Right ventricle myocardium inferior (tissue), 1 donor: ENCODE measurements at places on chromosomes 3 and 15.

- no peak for DNase-seq
Observed at GRCh38 chr3:158057666-158058065, 48.6 kb downstream of the SHOX2 start.

- no peak for DNase-seq
Observed at GRCh38 chr3:14289590-14290461, 111.2 kb downstream of the LSM3 start.

GRCh38 chr3:27138005-27138404 lies 231.2 kb downstream of the NEK10 start:
- no peak for DNase-seq

- DNase-seq, result no peak
Observed at GRCh38 chr15:56824175-56824574, 90.9 kb upstream of the ZNF280D start.

- no peak for DNase-seq
Observed at GRCh38 chr15:73605759-73606436, 27.3 kb downstream of the NPTN start.

- no peak for DNase-seq
Observed at GRCh38 chr15:97410897-97411575, 549.5 kb upstream of the ARRDC4 start.

GRCh38 chr3:78562328-78562727 lies 1205.5 kb downstream of the ROBO1 start:
- DNase-seq, result no peak

DNA sequence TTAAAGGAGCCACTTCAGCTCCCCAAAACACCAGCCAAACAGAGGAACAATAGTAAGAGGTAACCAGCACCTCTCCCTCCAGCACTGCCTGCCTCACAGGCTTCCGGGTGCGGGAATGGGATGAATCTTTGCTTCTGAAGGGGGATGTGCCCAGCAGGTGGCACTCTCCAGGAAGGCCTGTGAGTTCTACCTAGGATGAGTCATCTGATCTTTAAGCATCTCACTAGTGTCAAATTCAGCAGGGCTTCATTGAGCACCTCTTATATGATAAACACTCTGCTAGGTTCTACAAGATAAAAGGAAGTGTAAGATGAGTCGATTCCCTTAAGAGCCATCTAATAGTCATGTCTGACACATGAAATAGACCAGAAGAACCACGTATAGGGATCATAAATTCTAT lies 237.4 kb upstream of the UMPS start:
- DNase-seq, result no peak

GRCh38 chr3:19901337-19901736 lies 32.7 kb downstream of the EFHB start:
- no peak for DNase-seq

- DNase-seq, result no peak
Observed at GRCh38 chr3:57557085-57557537, 1.0 kb downstream of the PDE12 start.

DNA sequence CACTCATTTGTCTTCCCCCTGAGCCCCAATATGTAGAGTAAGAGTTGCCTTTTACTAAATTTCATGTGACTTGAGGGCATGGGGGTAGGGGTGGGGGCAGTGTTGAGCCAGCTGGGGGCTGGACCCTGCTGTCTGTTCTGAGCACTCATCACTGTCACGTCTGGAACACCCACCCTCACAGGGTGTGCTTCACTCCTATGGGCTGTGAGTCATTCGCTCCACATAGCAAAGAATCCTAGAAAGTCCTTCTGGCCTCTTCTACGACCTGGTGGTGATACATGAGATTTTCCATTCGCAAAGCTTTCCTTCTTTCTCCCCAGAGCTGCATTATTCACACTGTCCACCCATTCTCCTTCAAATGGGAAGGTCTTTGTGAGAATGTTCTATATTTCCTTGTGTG lies 43.6 kb upstream of the MGLL start:
- DNase-seq, result no peak

GRCh38 chr15:33292717-33293307 lies 18.0 kb upstream of the RYR3 start:
- no peak for DNase-seq

DNA sequence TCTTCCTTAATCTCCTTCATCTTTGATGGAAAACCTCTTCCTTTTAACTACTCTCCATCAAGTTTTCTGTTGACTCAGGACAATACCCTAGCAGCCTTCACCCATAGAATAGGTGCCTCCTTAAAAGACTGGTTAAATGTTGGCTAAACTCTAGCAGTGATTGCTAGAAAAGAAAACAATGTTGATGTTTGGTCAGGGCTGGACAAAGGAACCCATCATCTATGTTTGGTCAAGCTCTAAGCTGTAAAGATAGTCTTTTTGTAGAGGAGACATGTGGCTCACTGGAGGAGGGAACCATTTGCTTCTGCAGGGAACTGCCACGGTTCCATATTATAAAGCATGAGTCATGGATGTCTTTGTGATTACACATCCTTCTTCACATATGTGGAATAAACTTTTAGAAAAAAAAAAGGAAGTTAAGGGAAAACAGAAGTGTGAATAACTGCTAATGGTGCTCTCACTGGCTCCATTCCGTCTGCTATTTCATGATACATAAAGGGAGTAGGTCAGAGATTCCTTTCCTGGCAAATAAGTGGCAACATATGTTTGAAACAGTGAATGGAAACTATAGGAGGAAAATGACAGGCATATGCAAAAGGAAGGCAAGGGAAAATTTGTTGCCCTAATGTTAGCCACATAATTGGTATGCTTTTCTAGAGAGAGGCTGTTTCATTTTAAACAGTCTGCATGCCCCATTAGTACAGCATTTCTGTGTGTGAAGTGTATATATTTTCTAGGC lies 78.2 kb downstream of the CMSS1 start:
- no peak for DNase-seq

DNA sequence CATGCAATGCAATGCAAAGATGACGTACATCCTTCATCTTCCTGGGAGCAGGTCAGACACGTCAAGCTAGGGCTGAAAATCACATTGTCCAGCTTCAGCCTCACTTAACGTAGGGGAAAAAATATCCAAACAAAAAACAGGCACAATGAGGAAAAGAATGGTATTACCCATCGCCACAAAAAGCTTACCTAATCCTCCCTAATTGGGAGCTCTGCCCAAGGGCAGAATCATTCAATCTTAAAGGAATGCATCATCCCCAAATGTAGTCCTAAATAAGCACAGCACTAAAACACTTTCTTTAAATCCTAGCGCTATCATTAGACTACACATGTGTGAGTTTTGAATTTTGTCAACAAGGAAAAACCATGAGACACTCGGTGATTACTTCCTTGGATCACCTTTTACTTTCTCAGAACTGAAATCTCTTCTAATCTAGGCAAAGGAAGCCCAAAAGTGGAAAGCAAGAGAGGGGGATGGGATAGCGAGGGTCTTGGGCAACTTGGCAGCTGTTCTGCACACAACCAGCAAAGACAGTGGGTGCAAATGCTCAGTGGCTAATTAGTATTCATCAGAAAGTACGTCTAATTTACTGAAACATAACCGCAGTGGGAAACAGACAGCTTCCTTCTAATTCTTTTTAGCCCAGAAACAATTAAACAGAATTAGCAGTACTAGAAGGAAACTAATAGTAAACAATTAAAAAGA lies 87.4 kb downstream of the ADAMTS9 start:
- DNase-seq, result no peak

GRCh38 chr3:97515076-97515475 lies 249.5 kb upstream of the ARL6 start:
- DNase-seq, result no peak

DNA sequence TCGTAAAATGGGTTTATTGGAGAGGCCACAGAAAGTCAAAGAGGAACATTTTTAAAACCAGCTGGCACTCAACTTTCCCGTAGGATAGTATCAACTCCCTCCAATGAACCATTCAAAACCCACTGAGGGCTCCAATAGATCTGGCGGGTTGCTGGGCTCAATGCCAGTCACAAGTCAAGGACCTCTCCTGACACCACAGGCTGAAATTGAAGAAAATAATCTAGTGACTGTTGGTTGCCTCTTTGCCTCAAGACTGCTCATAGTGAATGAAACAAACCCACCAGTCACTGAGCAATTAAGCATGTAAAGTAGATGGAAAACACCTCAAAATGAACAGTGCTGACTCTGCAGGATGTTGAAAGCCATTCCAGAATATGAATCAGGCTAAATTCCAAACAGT lies 500.6 kb upstream of the AGTR1 start:
- DNase-seq, result no peak

DNA sequence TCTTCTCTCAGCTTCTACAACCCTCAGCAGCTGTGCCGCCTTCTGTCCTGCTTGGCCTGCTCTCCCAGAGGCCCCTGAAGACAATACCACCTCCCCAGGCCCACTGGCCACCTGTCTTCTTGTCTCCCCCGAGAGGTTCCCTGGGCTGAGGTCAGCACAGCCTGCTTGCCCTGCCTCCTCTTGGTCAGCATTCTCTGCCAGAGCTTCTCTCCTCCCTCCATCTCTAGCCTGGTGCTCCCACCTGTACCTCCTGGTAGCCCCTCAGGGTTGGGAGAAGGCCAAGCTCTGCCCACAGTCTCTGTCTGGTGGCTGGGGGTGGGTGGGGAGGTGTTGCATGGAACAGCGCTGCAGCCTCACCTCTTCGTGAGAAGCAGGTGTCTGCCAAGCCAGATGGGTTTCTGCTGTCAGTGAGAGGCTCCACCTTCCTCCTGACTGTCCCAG lies 5.6 kb upstream of the ISLR start:
- no peak for DNase-seq

- DNase-seq, result no peak
Observed at GRCh38 chr3:33663042-33663441, 55.0 kb downstream of the CLASP2 start.

- DNase-seq, result no peak
Observed at GRCh38 chr15:60815321-60815720, 336.4 kb upstream of the ICE2 start.

GRCh38 chr15:52466134-52466701 lies 62.5 kb downstream of the MYO5A start:
- DNase-seq, result peak; percentile 72

DNA sequence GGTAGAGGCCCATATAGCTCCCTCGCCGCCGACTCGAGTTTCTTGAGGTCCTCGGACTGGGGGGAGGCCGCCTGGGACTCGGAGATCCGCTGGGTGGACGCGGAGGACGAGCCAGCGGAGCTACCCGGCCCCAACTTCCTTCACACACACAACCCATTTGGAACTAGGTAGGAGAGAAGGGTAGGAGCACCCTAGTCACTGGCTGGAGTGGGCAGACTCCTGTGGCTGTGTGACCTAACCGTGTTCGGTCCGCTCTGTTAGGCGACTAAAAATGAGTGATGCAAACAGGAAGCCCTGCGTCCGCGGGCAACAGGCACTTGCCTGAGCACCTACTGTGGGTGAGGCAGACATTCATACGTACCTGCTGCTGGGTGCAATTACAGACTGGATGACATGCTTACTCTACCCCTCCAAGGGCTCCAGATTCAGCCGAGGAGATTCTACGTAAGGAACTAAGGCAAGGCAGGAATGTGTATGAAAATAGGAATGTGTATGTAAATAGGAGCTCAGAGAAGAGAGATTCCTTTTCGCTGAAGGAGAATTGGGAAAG lies 4.6 kb upstream of the SIN3A start:
- peak; percentile 78 for DNase-seq

GRCh38 chr3:190229632-190230424 lies 92.4 kb downstream of the CLDN1 start:
- no peak for DNase-seq

- DNase-seq, result no peak
Observed at GRCh38 chr3:53171827-53172505, 11.0 kb downstream of the PRKCD start.

- no peak for DNase-seq
Observed at GRCh38 chr15:64112904-64113303, 17.1 kb downstream of the SNX1 start.

DNA sequence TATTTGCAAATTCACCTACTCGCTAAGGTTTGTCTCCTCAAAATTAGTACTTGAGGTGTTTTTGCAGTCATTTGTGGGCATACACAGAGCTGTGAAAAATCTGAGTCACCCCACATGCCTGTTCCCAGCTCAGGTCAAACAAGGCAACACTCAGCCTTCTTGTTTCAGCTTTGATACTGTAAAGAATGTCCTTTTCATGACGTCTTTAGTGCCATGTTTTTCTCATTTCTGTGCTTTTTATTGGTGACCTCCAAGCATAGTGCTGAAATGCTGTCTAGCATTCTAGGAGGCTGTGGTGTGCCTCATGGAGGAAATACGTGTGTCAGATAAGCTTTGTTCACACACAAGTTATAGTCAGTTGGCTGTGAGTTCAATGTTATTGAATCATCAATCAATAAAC lies 8.8 kb downstream of the CAPN3 start:
- no peak for DNase-seq

- peak; percentile 69 for DNase-seq
Observed at GRCh38 chr3:183428447-183429211, at the start of gene MCF2L2. MCF2L2 (minus strand) TSS chr3:183428619; CDS start chr3:183427977, 642 bp downstream.

DNA sequence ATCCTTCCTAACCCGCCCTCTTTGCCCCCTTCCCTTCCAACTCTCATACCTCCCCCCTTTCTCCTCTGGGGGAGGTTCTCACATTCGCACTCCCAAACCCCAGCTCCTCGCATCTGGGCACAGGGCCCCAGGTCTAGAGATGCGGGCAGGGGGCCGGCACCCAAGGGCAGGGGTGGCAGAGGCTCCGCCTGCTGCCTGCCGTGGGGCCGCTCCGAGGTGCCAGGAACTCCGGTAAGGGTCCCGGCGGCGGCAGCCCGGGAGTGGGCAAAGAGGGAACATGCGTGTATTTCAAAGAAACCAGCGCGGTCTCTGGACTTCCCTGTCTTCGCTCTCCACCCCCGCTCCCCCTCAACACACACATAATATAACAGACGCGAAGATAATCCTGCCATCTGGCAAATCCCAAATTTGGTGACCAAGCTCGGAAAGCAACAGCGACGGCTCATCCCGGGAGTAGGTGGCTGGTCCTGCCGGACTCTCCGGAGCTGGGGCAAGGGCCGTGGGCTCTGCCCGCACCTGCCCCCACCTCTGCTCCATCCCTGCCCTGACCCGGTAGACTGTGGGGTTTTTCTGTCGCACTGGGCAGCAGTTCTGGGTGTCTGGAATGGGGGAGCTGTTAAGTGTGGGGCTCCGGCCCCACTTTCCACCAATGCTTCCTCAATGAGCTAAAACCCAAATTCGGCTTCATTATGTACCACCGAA lies 31.0 kb downstream of the NR2F2 start:
- no peak for DNase-seq

DNA sequence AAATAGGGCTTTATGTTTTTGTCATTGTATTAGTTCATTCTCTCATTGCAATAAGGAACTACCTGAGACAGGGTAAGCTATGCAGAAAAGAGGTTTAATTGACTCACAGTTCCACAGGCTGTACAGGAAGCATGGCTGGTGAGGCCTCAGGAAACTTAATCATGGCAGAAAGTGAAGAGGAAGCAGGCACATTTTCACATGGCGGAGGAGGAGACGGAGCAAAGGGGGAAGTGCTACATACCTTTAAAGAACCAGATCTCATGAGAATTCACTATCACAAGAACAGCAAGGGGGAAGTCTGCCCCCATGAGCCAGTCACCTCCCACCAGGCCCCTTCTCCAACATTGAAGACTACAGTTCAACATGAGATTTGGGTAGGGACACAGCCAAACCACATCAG lies 25.6 kb downstream of the CEP63 start:
- DNase-seq, result no peak

GRCh38 chr3:133130168-133130567 lies 92.0 kb downstream of the TMEM108 start:
- no peak for DNase-seq

GRCh38 chr3:97958396-97958795 lies 13.8 kb downstream of the RIOX2 start:
- no peak for DNase-seq

GRCh38 chr3:195777975-195778374 lies 33.8 kb downstream of the MUC4 start:
- no peak for DNase-seq
